Activated T-helper 17 cell treated with anti-CD3 and anti-CD28 coated beads, Interleukin-2, amount 50 U/mL, for 72 hours (primary cell): ENCODE measurements at places on chromosomes 4 and X.

- no peak for ATAC-seq
These were observed 97.8 kb downstream of the DOCK11 start for GRCh38 chrX:118593407-118593806.

DNA sequence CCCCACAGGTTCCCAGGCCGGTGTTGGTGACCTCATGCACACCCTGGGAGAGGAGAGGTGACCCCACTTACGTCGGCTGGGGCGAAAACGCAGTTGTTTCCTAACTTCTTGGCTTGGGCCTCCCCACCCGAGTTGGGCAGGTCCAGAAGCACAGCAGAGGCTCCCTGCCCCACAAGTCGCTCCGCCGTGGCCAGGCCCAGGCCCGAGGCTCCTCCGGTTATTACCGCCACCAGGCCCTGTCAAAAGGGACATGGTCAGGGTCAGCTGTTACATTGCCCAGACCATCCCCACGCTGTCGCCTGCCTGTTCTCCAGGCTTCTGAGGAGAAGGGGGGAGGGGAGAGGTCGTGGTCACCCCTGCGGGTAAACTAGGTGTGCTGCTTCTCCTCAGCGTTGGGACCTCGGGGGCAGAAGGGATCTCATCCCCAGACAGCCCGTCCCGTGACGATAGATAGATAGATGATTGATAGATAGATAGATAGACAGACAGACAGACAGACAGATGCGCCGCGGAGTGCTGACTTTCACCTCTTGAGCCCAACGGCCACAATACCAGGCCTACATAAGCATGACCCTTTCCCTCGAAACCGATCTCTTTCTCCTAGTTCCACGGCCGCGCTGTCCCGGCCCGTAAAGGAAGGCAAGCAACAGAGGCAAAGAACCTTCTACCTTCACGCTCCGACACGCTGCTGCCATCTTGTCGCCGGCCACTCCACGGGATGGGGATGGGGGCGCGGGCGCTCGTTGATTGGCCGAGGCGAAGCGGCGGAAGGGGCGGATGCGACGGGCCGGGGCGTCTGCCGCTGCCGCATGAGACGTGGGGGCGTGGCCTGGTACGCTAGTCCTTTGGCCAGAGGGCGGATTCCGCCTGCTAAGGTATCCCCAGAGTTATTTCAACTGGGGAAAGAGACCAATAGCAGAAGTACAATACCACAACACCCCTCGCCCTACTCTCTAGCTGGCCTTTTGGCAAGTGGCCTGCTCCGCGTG lies at the start of gene HSD17B10:
Gene HSD17B10 (minus strand): TSS at position 720 of the 989 bp plus-strand sequence. CDS start 25 bp downstream, at position 695.
- peak; percentile 99 for ATAC-seq

DNA sequence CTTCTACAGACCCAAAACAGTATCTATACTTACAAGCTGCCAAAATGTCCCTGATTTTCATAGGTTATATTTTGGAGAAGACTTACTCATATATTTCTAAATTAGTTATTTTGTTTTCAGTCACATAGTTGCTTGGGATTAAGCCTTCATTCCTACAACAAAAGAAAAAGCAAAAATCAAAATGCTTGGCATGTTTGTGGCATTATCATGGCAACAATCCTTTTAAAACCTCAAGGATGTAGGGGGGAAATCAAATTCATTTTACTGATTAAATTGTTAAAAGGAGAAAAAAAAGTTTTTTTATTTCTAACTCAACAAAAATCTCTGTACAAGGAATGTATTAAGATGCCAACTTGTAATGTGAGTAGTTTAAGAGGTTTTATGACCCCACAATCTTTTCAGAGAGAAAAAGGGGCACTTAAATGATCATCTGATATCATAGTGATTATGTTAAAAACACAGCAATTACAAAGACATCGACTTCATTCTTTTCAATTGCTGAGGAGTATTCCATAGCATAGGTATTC lies 23.5 kb downstream of the TXK start:
- ATAC-seq: no peak

DNA sequence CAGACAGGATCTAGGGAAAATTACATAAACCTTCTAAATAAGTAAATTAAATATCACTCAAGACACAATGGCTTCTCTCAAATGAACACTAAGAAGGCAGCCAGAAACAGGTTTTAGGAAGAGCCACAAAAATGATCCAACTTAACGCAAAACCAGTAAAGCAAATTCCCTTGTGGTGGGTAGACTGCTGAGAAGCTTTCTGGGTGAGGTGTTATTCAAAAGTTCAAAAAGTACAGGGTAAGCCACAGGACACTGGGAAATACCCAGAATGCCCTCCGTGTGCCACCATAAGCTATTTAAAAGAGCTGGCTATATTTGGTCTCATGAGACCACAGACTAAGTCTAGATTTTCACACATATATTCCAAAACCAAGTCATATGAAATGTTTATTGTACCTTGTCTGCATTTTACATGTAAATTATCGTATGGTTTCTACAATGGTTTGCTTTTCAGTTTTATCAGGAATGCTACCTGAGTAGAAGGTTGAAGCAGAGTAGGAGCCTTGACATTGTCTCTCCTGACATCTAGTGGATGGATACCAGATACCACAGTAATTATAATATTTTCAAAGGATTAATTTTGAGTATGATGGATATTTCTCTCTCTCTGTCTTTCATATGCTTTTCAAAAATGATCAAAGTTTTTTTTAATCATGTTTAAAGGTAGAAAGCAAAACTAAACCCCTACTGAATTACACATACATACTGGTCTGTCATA lies 109.3 kb upstream of the KLHL13 start:
- no peak for ATAC-seq

GRCh38 chrX:71823391-71824057 lies 60.4 kb downstream of the CXorf49B start:
- no peak for ATAC-seq

DNA sequence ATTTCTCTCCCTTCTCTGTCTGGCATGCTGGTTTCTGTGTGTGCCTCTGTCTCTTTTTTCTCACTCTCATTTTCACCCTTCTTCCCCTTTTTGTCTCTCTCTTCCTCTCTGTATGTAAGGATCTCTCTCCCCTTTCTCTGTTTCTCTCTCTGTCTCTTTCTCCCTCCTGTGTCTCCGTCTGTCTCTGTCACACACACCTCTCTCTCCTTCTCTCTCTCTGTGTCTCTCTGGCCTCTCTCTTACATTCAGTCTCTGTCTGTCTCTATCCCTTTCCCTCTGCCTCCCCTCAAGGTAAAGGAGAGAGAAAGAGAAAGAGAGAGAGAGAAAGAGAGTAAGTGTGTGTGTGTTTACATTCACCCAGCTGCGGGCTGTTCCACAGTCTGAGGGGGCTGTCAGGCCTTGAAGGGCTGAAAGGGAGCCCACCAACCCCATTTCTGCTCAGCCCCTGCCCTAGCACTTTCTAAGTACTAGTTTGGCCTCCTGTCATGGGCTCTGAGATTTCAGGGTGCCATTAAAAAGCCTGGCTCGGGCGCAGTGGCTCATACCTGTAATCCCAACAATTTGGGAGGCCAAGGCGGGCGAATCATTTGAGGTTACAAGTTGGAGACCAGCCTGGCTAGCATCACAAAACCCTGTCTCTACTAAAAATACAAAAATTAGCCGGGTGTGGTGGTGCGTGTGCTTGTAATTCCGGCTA lies 9.6 kb upstream of the TSPYL2 start:
- no peak for ATAC-seq

GRCh38 chrX:39958850-39959249 lies 138.9 kb downstream of the BCOR start:
- ATAC-seq: no peak

DNA sequence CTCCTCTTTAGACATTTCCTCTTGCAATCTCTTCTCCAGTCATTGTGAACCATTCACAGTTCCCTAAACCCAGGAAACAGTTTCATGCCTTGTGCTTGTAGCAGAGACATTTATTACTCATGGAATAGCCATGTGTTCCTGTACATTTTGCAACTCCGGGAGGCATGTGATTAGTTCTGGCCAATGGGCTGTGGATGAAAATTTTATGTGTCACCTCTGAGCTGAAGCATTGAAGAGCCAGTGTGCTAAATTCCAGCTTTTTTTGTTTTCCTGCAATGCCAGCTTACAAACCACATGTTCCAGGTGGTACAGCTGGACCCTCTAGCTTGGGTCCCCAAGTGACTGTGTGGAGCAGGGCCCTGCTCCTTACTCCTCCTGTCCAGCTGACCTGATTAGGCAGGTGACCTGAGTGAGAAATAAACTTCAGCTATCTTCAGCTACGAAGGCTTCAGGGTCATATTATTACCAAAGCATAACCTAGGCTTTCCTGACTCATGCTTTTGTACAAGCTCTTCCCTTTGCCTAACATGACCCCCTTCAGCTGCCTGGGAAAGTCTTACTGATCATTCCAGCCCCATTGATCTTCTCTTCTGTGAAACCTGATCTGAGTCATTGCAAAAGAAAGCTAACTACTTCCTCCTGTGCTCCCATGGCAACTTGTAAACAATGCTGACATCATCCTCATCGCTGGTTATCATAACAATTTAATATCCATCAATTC lies 200.4 kb downstream of the PTTG2 start:
- peak; percentile 83 for ATAC-seq

- no peak for ATAC-seq
These were observed 18.7 kb upstream of the PLCXD1 start for GRCh38 chrX:262381-262909.

DNA sequence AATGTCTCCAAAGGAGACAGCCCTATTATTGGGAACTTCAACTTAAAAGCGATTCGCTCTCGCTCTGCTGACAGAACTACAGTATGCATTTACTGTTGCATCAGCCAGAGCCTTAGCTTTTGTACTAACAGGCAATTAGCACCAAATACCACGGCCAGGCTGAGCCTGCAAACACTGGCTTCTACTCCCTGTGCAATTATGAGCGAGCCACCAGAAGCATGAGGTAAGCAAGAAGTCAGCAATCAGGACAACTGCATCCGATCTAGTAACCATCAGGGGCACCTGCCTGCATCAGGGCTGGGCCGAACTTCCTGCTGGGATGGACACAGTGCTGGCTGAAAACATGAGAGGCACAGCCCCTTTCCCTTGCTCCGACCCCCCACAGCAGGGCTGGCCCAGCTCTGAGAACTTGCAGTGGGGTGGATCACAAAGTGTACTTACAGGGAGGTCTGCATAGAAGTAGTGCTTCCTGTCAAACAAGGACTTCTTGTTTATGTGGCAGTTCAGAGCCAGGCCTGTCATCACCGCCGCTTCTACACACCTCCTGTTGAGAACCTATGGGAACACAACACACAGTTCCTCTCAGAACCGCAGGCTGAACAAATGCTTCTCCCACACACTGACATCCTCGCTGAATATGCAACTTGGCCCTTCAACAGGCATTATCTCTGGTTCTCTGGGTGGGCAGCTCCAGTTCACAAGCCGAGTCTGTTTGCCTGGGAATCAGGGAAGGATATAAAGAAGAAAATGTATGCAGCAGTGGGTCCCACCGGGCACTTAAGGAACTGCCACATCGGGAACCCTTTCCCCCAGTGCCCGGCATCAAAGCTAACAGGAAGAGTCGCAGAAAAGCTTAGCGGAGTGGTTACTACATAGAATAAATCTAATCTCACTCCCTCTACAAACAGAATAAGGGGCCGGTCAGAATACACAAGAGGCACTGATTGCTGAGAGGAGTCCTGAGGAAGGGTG lies 41.5 kb downstream of the GATB start:
- ATAC-seq: no peak
